ENCODE measurements at places on chromosomes 12 and 14.

DNA sequence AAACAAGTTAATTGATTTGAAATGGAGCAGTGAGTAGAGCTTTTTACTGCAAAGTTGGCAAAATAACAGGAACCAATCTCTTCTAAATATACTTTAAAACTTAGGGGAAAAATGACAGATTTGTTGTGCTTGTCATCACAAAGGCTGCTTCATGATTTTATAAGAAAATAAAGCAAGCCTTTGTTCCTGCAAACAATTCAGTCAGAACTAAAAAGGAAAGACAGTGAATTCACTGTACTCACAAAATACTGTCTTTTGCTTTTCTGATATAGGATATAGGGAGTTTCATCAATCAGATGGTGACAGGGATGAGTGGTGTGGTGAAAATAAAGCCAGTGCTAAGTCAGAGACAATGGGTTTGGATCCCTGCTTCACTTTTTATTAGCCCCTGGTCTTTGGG lies 126.0 kb downstream of the HELB start:
- no peak for DNase-seq

DNA sequence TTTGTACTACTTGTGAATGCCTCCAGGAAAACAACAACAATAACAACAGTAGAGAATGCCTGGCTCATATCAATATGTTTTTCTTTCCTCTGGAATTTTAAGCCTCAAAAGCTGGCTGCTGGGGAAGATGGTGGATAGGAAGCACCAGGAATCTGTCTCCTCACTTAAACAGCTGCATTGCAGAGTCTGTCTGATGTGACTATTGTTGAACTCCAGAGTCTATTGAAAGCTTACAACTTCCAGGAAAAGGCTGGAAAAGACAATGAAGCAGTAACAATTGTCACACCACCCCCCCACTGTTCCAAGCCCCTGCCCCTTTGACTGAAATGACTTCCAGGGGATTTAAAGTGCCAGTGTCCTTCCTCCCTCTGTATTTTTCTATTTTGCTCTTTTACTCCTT lies 309.7 kb downstream of the BMP4 start:
- no peak for DNase-seq

DNA sequence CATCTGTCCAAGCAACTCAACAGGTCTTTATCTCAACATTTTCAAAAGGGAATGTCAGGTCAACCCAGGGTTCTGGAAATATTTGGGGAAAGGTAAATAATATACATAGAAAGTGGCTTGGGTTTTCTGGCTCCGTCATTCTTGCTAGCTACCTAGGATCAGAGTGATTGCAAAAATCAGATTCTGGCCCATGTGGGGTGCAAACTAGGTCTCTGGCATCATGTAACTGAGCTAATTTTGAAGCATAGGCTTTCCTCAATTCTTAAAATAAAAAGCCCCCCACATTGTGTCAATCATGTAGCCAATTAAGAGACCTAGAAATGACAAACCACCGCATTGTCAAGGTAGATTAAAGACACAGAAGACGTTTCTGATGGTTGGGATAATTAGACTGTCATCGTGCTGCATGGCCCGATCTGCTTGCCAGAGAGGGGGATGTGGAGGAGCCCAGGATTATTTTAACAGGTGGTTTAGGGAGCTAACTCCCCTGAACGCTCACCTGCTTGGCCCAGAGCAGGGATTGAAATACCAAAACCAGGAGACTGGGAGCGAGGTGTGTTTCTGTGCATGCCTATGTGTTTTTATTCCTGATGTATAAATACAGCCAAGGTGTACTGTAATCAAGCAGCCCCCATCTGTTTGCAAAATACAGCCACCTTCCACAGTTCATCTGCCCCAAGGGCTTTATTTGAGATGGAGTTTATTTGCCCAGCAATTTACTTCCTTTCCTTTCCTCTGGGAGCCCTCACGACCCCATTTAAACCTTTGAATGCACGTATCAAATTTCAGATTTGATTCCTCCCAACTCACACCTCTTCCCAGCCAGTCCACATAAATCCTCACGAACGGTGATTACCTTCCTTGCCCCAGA lies 189.5 kb downstream of the TTC8 start:
- no peak for DNase-seq

- DNase-seq = peak; percentile 47
Observed at GRCh38 chr14:61196792-61197191, 84.3 kb downstream of the TMEM30B start.

DNA sequence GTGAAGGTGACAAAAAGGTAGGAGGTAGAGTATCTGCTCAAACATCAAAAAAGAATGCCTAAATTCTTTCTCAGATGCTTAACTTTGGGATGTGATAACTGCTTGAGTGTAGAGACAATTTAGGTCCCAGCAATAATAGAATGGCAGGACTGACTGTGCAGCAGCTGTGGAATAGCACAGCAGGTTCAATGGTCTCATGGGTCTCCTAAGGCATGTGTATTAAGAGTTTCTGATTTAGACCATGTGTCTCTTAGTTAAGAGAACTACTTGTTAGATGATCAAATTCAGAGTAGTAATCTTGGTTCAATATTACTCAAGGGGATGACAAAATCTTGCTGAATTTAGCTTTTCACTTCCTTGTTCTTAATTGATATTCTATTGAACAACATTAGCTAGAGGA lies 72.0 kb downstream of the ALX1 start:
- DNase-seq = no peak
